Activated CD4-positive, alpha-beta memory T cell treated with anti-CD3 and anti-CD28 coated beads for 36 hours (primary cell): ENCODE measurements at places on chromosomes 2 and 18. TPM values are rescaled to one million over a fixed set of nuclear protein-coding genes. Genes with fewer than 3 reads are reported as not detected.

TMEM200C gene
- total RNA-seq, result not detected

SRD5A2 gene
- total RNA-seq, result not detected

CABYR gene
- 1.4 TPM for total RNA-seq

AMER3 gene
- not detected for total RNA-seq

C18orf54 gene
- 12.2 TPM for total RNA-seq

DNAJC5G gene
- total RNA-seq, result not detected

DNA sequence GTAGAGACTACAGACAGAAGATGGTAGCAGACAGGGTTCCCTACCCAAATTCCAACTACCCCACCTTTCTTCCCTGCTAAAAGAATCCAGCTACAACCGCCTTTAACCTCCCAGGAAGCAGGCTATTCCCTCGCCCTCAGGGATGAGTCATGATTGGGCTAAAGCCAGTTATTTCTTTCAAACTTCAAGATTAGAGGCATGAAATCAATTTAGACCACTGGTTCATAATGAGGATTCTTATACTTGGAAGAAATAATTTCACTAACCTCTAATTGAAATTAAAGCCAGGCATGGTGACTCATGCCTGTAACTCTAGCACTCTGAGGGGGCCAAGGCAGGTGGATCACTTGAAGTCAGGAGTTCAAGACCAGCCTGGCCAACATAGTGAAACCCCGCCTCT lies 20.0 kb downstream of the TRIP12 start:
- peaks cover 55% of the 10 kb centered on the region for H3K4me1 ChIP-seq
- H3K4me3 ChIP-seq, result no peak overlapping the region
- no peaks in the 10 kb centered on the region for H3K27me3 ChIP-seq
- H3K27ac ChIP-seq, result no peak overlapping the region

GRCh38 chr2:43225788-43226557 lies 433 bp downstream of the ZFP36L2 start:
- peaks cover 53% of the 10 kb centered on the region for H3K36me3 ChIP-seq
- H3K27me3 ChIP-seq, result no peaks in the 10 kb centered on the region
- peak; percentile 80 for DNase-seq
- peak overlapping the region; percentile 96 for H3K27ac ChIP-seq

DNA sequence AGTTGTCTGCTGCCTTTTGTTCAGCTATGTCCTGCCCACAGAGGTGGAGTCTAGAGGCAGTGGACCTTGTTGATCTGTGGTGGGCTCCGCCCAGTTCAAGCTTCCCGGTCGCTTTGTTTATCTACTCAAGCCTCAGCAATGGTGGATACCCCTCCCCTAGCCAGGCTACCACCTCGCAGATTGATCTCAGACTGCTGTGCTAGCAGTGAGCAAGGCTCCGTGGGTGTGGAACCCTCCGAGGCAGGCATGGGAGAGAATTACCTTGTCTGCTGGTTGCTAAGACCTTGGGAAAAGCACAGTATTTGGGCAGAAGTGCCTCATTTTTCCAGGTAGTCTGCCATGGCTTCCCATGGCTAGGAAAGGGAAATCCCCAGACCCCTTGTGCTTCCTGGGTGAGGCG lies 146.0 kb downstream of the KCNJ3 start:
- H3K4me1 ChIP-seq, result no peaks in the 10 kb centered on the region
- H3K27ac ChIP-seq, result no peak overlapping the region
- no peak for DNase-seq
- no peak overlapping the region for H3K4me3 ChIP-seq
- H3K36me3 ChIP-seq, result no peaks in the 10 kb centered on the region

GRCh38 chr18:8299054-8299980 lies 309.9 kb upstream of the RAB12 start:
- no peaks in the 10 kb centered on the region for H3K4me1 ChIP-seq
- no peaks in the 10 kb centered on the region for H3K36me3 ChIP-seq
- DNase-seq, result no peak
- H3K27me3 ChIP-seq, result no peaks in the 10 kb centered on the region
- H3K4me3 ChIP-seq, result no peak overlapping the region

- H3K4me3 ChIP-seq, result no peak overlapping the region
- H3K27ac ChIP-seq, result no peak overlapping the region
- H3K36me3 ChIP-seq, result no peaks in the 10 kb centered on the region
- DNase-seq, result no peak
- H3K4me1 ChIP-seq, result no peaks in the 10 kb centered on the region
- peaks cover 2% of the 10 kb centered on the region for H3K27me3 ChIP-seq
Observed at GRCh38 chr2:18118703-18119102, 240.2 kb downstream of the KCNS3 start.

DNA sequence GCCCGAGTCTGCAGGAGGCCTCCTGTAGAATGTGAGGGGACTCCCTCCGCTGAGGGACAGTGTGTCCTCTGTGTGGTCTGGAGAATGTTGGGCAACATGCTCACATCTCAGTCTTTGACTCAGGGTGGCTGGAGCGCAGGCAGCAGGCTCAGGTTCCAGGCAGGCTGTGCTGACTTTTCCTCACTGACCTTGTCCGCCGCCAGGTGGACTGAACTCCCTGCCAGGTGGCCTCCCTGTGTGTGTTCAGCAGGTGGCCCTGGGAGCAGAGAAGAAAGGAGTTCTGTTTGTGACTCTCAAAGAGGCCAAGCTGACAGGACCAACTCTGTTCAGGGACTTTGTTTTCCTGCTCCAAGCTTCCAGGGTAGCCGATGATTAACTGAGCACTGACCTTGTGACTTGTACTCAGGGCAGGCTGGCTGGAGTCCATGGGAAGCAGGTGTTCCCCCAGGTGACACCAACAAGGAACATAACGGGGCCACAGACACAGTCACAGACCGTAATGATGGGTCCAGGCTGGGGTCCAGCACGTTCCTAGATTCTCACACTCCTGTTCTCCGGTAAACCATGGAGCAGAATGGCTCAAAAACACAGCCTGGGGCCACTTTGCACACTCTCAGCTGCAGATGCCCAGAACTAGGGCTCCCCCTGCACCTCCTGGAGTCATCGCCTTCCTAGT lies 439.8 kb downstream of the RNF144A start:
- H3K4me3 ChIP-seq, result no peak overlapping the region
- no peak for DNase-seq
- no peaks in the 10 kb centered on the region for H3K36me3 ChIP-seq
- H3K27me3 ChIP-seq, result no peaks in the 10 kb centered on the region
- H3K4me1 ChIP-seq, result no peaks in the 10 kb centered on the region
- no peak overlapping the region for H3K27ac ChIP-seq

GRCh38 chr2:3277050-3277747 lies 100.4 kb downstream of the EIPR1 start:
- peaks cover 14% of the 10 kb centered on the region for H3K4me1 ChIP-seq
- no peaks in the 10 kb centered on the region for H3K27me3 ChIP-seq
- H3K4me3 ChIP-seq, result no peak overlapping the region

- DNase-seq, result peak; percentile 36
- H3K4me1 ChIP-seq, result peaks cover 60% of the 10 kb centered on the region
- H3K27ac ChIP-seq, result peak overlapping the region; percentile 99
- H3K27me3 ChIP-seq, result no peaks in the 10 kb centered on the region
Observed at GRCh38 chr2:237695201-237695780, 67.9 kb downstream of the LRRFIP1 start.

DNA sequence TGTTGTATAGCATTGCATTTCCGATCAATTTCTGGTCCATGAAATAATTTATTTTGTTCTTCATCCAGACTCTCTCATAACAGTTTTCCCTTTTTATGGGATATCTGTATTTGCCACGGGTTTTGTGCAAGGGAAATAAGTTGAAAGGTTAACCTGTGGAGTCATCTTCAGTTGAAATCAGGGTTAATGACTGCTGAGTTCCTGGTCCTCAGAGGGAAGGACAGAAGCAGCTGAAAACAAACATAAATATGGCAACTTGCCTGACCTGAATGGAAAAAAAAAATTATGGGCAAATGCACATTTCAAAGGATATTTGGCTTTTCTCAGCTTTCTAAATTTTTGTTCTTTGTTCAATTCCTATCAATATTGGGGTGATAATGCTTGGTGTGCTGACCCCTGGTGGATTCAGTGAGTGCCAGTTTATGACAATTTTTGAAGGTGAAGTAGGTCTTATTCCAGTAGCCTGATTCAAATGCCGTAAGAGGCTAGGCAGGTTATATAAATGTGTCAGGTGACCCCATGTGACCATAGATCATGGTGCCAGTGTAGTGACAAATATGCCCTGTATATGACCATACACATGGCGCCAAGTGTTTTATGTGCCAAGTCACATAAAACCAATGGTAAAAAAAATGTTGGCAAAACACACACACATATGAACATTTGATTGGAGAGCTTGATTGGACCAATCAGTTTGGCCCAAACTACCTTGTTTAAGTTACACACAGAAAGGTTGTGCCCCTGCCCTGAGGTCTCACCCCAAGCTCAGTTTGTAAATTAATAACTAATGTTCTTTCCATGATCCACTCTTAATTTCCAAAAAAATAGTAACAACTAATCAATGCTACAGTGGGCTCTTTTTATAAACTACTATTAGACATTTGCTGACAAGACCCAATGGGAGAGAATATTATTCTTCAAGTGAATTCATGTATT lies 47.6 kb upstream of the FAM124B start:
- DNase-seq, result no peak
- peaks cover 13% of the 10 kb centered on the region for H3K27me3 ChIP-seq
- no peak overlapping the region for H3K4me3 ChIP-seq
- H3K36me3 ChIP-seq, result no peaks in the 10 kb centered on the region

- H3K4me3 ChIP-seq, result no peak overlapping the region
- DNase-seq, result no peak
- H3K4me1 ChIP-seq, result no peaks in the 10 kb centered on the region
- H3K27ac ChIP-seq, result no peak overlapping the region
- H3K36me3 ChIP-seq, result no peaks in the 10 kb centered on the region
Observed at GRCh38 chr2:202040079-202040844, 6.6 kb downstream of the FZD7 start.

DNA sequence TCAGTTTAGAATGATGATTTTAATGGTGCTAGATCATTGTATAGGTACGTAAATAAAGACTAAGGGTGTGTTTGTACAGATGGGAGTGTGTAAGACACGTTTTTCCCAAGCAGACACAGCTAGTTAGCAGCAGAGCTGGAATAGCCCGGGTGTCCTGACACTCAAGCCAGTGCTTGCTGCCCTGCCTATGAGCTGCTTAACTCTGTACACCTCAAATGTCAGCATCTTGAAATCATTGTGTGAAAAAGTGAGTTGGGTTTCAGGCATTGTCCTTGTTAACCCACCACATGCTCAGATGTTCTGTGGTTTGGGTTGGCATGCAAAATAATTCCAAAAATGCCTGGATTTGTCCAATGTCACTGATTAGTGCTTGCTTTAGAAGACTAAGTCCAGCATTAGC lies 13.0 kb upstream of the TET3 start:
- no peak for DNase-seq
- H3K27ac ChIP-seq, result peak overlapping the region; percentile 80
- H3K4me3 ChIP-seq, result no peak overlapping the region
- no peaks in the 10 kb centered on the region for H3K27me3 ChIP-seq
- no peaks in the 10 kb centered on the region for H3K36me3 ChIP-seq

DNA sequence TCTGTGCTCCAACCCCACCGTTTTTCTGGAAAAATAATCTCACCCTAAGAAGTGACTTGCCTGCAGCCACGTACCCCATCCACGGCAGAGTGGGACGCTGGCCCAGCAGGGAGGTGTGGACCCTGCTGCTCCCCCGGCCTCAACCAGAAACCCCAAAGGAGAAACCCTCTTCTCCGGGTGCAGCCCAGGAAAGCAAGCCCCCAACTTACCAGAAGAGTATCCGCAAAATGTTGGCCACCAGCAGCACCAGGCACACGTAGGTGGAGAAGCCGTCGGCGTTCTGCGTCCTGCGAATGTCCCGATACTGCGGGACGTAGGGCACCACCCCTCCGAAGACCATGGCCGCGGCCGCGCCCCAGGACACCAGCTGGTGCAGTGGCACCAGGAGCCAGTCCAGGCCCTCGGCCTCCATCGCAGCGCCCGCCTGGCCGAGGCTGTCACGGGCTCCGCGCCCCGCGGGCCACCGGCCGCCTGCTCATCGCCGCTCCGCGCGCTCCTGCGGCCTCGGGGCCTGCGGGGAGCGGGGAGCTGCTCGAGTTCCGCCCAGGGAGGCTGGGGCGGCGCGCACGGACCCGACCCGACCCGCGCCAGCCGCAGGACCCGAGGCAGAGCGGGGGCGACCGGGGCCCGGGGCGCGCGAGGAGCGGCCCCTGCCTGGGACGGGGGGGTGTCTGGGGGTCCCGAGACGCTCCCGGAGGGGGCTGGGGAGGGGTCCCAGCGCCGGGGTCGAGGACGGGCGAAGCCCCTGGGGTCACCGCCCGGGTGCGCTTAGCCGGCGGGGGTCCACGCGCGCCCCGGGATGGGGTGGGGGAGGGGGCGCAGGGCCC lies 725 bp downstream of the SLC66A2 start:
- peaks cover 37% of the 10 kb centered on the region for H3K4me1 ChIP-seq
- peak overlapping the region; percentile 42 for H3K27ac ChIP-seq
- H3K4me3 ChIP-seq, result peak overlapping the region; percentile 79
- peaks cover 9% of the 10 kb centered on the region for H3K36me3 ChIP-seq
- peak; percentile 30 for DNase-seq
- no peaks in the 10 kb centered on the region for H3K27me3 ChIP-seq

GRCh38 chr2:64722291-64723044 lies 68.8 kb upstream of the SERTAD2 start:
- no peaks in the 10 kb centered on the region for H3K36me3 ChIP-seq
- H3K27ac ChIP-seq, result no peak overlapping the region
- H3K27me3 ChIP-seq, result no peaks in the 10 kb centered on the region
- no peak overlapping the region for H3K4me3 ChIP-seq
- no peak for DNase-seq
- peaks cover 12% of the 10 kb centered on the region for H3K4me1 ChIP-seq
